ENCODE measurements at places on chromosomes 13 and 19.

GRCh38 chr19:1269478-1270212, 513 bp downstream of the CIRBP start:
- no peak for DNase-seq

- no peak for DNase-seq
Measured at GRCh38 chr19:1975162-1975480, 34.1 kb downstream of the CSNK1G2 start.

DNA sequence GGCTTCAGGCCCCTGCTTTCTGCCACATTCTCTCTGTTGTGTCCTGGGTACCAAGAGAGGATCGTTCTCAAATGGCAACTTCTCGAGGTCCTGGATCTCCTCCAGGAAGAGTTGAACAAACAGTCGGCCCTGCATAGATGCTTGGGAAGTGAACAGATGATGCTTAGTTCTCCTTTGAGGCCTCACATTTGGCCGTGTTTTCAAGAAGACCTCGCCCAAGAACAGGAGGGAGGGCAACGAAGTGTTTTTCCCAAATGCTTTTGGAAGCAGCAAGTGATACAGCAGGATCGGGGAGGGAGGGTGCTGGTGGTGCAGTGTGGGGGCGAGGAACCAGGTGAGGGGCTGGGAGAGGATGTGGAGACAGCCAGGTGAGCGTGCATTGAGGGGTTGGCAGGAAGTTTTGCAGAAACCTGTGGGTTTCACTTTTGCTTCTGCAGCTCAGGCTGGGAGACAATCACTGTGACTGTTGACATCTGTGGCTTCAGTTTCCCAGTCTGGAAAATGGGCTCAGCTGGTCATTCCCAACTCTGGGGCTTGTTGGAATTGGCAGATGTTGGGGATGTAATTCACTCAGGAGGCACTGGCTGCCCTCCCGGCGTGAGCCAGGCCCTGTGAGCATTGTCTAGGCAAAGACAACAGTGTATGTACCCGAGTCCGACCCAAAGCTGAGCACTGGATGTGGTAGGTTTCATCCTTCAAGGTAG, 21.6 kb downstream of the MAST3 start:
- DNase-seq: no peak

DNA sequence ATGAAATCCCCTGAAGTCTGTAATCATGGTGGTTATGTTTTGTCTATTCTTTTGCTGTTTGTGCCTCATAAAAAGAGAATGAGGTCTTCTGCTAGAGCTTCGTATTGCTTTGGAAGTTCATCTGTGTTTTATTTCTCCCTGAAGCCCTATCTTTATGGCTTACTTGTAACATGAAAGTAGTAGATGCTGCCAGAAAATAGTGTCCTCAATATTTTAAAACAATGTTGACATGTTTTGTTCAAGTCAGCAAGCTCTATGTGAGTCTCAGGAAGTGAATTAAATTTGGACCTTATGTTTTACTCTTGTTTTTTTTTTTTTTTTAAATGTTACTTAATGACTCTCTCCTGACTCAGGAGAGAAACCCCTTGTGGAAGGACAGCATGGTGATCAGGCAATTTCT, 130.5 kb downstream of the B3GLCT start:
- DNase-seq: no peak

GRCh38 chr19:15110418-15110815, 3.2 kb downstream of the SYDE1 start:
- no peak for DNase-seq

GRCh38 chr19:50269653-50270052, 59.5 kb downstream of the KCNC3 start:
- DNase-seq: no peak

DNA sequence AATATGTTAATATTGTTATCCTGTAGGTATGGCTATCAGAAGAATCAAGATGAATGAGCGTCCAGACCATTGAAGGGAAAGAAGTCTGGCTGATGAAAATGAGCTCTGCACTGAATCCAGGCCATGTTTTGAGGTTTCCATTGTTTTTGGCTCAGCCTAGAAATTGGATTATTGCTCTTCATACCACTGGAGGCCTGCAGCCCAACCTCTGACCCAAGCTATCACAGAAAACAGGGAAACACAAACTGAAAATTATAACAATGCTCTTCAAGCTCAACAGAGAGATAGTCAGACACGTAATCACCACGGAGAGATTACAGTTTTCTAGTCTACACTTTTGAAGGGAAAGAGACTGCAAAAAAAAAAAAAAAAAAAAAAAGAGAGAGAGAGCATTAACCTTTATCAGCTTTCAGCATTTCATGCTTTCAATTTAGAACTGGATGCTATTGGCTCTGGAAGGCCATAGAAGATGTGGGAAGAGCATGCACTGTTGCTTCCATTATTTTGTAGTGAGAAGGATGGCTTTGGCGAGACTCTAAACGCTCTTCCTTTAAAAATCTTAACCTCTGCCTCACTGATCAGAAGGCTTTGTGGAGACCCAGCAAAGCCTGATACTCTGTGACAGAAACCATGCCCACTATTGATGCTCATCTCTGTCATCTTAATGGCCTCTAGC, 10.8 kb downstream of the EDNRB start:
- no peak for DNase-seq

DNA sequence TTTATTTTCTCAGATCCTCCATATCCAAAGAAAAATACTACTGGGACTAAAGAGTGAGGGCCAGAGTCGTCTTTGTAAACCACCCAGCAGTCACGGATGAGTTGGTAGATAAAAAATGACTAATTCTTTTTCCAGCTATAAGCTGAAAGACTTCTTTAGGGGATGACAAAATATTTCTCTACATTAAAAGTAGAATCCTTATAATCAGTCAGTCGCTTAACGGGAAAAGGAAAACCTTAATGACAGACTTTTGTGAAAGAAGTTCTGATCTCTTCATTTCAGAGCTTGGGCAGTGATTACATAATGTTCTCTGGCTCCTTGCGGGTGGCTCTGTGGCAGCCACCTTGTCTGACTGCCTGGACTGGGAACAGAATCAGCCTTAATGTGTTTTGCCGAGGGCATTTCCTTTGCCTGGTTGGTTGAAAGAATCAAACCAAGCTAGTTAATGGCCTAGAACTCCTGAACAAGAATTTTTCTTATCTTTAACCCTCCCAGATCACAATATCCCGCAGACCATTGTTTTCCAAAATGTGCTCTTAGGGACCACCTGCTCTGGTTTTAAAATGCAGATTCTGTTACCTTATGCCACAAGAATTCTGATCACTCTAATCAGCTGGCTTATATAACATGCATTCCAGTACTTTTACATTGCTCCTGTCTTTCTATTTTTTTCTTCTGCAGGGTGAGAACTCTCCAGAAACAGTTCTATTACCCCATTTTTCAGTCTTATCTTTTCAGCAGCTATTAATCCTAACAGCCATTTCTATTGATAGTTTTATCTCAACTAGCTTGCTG, 2.5 kb downstream of the ITM2B start:
- no peak for DNase-seq

DNA sequence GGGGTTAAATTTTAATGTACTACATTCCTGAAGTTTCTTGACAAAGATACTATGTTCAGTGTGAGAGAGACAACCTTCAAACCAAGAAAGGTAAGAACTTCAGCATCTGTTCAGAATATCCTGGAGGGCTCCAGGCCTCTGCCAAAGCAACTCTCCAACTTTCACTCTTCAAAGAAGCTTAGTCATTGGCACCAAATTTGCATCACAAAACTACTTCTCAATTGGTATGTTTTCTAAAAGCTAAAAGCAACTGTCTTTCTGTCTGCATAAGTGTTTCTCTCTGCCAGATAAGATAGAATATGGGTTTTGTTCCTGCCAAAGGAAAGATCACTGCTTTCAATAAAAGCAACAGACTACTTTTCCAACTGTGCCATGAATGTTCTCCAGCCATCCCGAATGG, 187.4 kb downstream of the SUCLA2 start:
- DNase-seq: no peak

GRCh38 chr19:38538386-38538785, 79.4 kb downstream of the MAP4K1 start:
- DNase-seq: no peak

- no peak for DNase-seq
Measured at GRCh38 chr19:2803486-2804155, 16.0 kb upstream of the ZNF554 start.

GRCh38 chr19:13036366-13036976, 41.2 kb downstream of the NFIX start:
- no peak for DNase-seq
